ENCODE measurements at places on chromosomes 11 and 22.
A peak's percentile ranks its signal among the peaks of the same experiment; 100 is the strongest.

- H3K4me3 ChIP-seq: no peak overlapping the region
- H3K4me1 ChIP-seq: peaks cover 22% of the 10 kb centered on the region
- DNase-seq: peak; percentile 19
- no peaks in the 10 kb centered on the region for H3K27me3 ChIP-seq
- H3K27ac ChIP-seq: peak overlapping the region; percentile 48
- H3K36me3 ChIP-seq: no peaks in the 10 kb centered on the region
These were observed 43.4 kb upstream of the MICAL2 start for GRCh38 chr11:12066799-12067508.

DNA sequence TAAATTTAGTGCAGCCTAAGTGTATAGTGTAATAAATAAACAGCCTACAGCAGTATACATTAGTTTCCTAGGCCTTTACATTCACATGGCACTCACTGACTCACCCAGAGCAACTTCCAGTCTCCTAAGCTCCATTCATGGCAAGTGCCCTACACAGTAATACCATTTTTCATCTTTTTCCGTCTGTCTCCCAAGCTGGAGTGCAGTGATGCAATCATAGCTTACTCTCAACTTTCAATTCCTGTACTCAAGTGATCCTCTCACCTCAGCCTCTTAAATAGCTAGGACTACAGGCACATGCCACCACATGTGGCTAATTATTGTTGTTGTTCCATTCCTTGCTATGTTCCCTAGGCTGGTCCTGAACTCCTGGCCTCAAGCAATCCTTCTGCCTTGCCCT is 54.4 kb downstream of the FCHSD2 start:
- no peak overlapping the region for H3K4me3 ChIP-seq
- DNase-seq: no peak
- peaks cover 7% of the 10 kb centered on the region for H3K36me3 ChIP-seq
- no peaks in the 10 kb centered on the region for H3K27me3 ChIP-seq
- peaks cover 34% of the 10 kb centered on the region for H3K4me1 ChIP-seq
- H3K27ac ChIP-seq: peak overlapping the region; percentile 21

- H3K27me3 ChIP-seq: no peaks in the 10 kb centered on the region
- no peaks in the 10 kb centered on the region for H3K36me3 ChIP-seq
These were observed 243.8 kb downstream of the TMEM135 start for GRCh38 chr11:87281496-87281895.

DNA sequence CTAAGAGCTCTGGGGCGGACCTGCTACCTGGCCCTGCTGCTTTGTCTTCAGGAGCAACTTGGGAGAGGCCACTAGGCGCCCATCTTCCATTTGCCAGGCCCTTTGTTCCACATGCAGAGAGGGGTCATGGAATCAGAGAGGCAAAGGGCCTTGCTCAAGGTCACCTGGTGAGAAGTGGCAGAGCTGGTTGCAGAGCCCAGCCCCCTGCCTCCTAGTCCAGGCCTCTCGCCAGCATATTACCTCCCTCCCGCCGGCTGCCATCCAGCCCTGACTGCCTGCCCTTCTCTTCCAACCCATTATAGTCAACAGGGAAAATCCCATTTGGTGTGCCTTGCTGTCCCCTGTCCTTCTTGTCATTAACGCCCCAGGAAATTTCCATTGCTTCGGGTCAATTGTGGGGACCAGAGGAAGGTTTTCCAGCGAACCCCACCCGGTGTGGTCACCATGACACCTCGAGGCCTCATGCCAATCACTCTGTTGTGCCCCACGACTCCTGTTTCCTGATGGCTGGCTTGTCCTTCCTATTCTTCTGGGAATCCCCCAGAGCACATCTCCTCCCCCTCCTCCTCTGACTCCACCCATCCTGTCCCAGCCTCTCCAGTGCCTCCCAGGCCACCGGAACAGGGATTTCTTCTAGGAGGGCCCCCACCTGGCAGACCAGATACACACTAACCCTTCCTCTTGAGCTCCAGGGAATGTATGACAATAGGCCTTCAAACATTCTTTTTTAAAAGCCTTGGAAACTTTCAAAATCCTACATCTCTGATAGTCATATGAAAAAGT is 77.0 kb downstream of the NECTIN1 start:
- no peak for DNase-seq
- no peak overlapping the region for H3K4me3 ChIP-seq
- no peaks in the 10 kb centered on the region for H3K36me3 ChIP-seq
- no peaks in the 10 kb centered on the region for H3K4me1 ChIP-seq
- no peak overlapping the region for H3K27ac ChIP-seq

DNA sequence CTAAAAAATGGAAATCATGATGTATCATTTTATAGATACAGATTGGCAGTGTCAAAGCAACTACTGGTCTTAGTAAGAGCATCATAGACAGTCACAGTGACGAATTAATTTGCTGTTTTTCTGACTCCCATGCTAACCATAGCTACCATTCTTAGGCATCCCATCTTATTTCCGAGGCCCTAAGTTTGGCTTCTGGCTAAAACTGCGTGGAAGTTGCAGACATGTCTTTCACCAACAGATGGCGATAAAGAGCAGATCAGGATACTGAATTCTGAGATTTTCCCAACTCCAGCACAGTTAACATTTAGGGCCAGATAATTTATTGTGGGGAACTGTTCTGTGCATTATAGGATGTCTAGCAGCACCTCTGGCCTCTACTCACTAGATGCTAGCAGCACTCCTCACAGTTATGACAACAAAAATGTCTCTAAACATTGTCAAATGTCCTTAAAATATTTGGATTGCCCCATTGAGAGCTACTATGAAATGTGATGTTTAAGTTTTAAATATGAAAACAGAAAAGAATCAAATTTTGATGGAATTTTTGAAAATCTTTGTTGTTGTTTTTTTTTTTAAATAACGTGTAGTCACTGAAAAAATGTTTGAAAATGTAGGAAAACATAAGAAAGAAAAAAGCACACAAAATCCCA is 16.3 kb downstream of the OR2AG2 start:
- no peak overlapping the region for H3K27ac ChIP-seq
- DNase-seq: no peak
- H3K36me3 ChIP-seq: no peaks in the 10 kb centered on the region
- no peaks in the 10 kb centered on the region for H3K27me3 ChIP-seq
- no peak overlapping the region for H3K4me3 ChIP-seq

GRCh38 chr22:44647141-44647540 is 54.9 kb upstream of the PRR5 start:
- H3K36me3 ChIP-seq: no peaks in the 10 kb centered on the region
- no peaks in the 10 kb centered on the region for H3K27me3 ChIP-seq
- H3K27ac ChIP-seq: no peak overlapping the region
- H3K4me3 ChIP-seq: no peak overlapping the region

GRCh38 chr22:44423556-44424358 is 74.3 kb downstream of the RTL6 start:
- H3K27me3 ChIP-seq: peaks cover 7% of the 10 kb centered on the region
- H3K36me3 ChIP-seq: no peaks in the 10 kb centered on the region
- no peak overlapping the region for H3K4me3 ChIP-seq
- no peak overlapping the region for H3K27ac ChIP-seq
- no peaks in the 10 kb centered on the region for H3K4me1 ChIP-seq

- H3K27ac ChIP-seq: no peak overlapping the region
- DNase-seq: no peak
- peaks cover 18% of the 10 kb centered on the region for H3K27me3 ChIP-seq
- H3K4me3 ChIP-seq: no peak overlapping the region
These were observed 1.7 kb downstream of the SEZ6L start for GRCh38 chr22:26170795-26171580.

DNA sequence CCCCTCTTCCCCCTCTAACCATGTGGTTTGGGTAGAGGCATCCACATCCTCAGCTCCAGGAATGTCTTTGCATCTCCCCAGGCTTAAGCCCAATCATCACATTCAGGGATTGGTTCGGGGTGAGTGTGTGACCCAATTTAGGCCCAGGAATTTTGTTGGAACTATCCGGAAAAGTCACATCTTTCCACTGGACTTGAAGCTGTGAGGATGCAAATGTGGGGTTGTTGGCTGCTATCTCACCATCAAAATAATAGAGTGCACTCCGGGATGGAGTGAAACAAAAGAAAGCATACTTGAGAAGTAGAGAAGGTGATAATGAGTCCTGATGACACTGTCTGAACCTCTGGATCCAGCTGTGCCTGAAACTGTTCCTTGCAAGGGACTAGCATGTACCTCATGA is 33.8 kb upstream of the OLFML1 start:
- peaks cover 2% of the 10 kb centered on the region for H3K27me3 ChIP-seq
- H3K27ac ChIP-seq: no peak overlapping the region
- no peaks in the 10 kb centered on the region for H3K4me1 ChIP-seq
- H3K36me3 ChIP-seq: no peaks in the 10 kb centered on the region
- no peak overlapping the region for H3K4me3 ChIP-seq

- no peaks in the 10 kb centered on the region for H3K36me3 ChIP-seq
- no peaks in the 10 kb centered on the region for H3K27me3 ChIP-seq
- no peak overlapping the region for H3K4me3 ChIP-seq
- no peak overlapping the region for H3K27ac ChIP-seq
- H3K4me1 ChIP-seq: no peaks in the 10 kb centered on the region
- DNase-seq: no peak
These were observed 180.2 kb downstream of the PGR start for GRCh38 chr11:100949443-100949842.

- H3K27ac ChIP-seq: no peak overlapping the region
- H3K4me1 ChIP-seq: no peaks in the 10 kb centered on the region
- no peaks in the 10 kb centered on the region for H3K36me3 ChIP-seq
- DNase-seq: no peak
These were observed 95.1 kb downstream of the PIWIL4 start for GRCh38 chr11:94662065-94662779.

- no peak overlapping the region for H3K27ac ChIP-seq
- H3K27me3 ChIP-seq: no peaks in the 10 kb centered on the region
- DNase-seq: no peak
- no peaks in the 10 kb centered on the region for H3K36me3 ChIP-seq
These were observed 44.8 kb downstream of the GAS2 start for GRCh38 chr11:22711071-22711770.

DNA sequence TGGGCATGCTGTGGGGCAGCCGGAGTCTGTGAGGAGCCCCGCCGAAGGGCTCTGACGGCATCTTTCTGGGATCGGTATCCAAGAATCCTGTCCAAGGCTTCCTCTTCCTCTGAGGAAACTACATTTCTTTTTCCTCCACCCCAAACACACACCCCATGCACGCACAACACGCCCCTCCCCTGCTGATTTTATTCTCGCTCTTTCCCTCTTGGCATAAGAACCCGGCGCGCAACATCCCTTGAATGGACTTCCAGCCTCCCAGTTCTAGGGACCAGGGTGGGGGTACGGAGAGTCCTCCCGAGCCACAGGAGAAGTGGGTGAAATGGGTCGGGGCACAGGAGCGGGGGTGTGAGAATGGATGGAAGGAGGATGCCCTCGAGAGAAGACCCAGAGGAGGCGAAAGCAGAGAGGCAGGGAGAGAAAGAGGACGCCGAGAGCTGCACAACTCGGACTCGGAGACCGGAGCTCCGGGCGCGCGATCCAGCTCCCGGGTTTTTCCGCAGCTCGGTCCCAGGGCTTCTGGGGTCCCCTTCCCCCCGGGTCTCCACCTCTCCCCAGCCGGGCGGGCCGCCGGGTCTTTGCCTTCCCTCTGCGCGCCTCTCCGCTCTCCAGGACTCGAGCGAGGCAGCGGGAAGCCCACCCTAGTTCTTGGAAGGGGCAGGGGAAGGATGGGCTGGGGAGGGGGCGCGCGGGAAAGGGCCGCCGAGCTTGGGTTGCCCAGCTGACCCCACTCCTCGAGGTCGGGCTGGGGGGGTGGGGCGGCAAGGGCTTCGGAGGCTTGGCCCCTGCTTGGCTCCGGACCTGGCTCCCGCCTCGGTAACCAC is 1.5 kb upstream of the LARGE1 start:
- peak overlapping the region; percentile 54 for H3K4me3 ChIP-seq
- H3K4me1 ChIP-seq: peaks cover 7% of the 10 kb centered on the region

- no peak for DNase-seq
- H3K27me3 ChIP-seq: no peaks in the 10 kb centered on the region
These were observed 2.9 kb downstream of the POU2AF3 start for GRCh38 chr11:111301004-111301841.

DNA sequence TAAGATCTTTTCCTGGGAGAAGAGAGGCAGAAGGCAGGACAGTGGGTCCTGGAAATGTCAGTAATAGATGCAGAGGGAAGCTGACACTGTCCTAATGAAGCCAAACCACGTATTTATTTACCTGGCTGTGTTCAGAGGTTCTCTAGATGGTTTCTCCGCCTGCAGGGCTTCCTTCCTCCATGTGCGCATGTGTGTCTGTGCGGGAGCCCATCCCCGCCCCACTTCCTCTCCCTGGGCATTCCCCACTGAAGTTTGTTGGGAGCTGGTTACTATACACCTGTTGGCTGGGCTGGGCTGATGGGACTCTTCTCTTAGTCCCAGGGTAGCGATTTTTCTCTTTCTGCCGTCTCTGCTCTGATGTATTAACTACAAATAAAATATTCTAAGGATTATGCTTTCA is 204.9 kb upstream of the TBCEL start:
- no peak overlapping the region for H3K27ac ChIP-seq
- no peaks in the 10 kb centered on the region for H3K27me3 ChIP-seq
- no peaks in the 10 kb centered on the region for H3K4me1 ChIP-seq
- DNase-seq: no peak
- no peak overlapping the region for H3K4me3 ChIP-seq

GRCh38 chr11:20031155-20032001 is 128.9 kb downstream of the DBX1 start:
- no peaks in the 10 kb centered on the region for H3K27me3 ChIP-seq
- peaks cover 7% of the 10 kb centered on the region for H3K36me3 ChIP-seq
- H3K4me3 ChIP-seq: no peak overlapping the region
- no peaks in the 10 kb centered on the region for H3K4me1 ChIP-seq
- no peak for DNase-seq
- H3K27ac ChIP-seq: no peak overlapping the region

GRCh38 chr11:74133436-74133835 is 37.4 kb downstream of the C2CD3 start:
- DNase-seq: no peak
- H3K27me3 ChIP-seq: no peaks in the 10 kb centered on the region
- no peaks in the 10 kb centered on the region for H3K36me3 ChIP-seq

GRCh38 chr11:85772695-85773094 is 38.2 kb downstream of the SYTL2 start:
- no peak overlapping the region for H3K4me3 ChIP-seq
- H3K27me3 ChIP-seq: no peaks in the 10 kb centered on the region
- H3K27ac ChIP-seq: peak overlapping the region; percentile 40
- peak; percentile 35 for DNase-seq
- H3K4me1 ChIP-seq: no peaks in the 10 kb centered on the region

- H3K27ac ChIP-seq: no peak overlapping the region
- H3K4me3 ChIP-seq: no peak overlapping the region
- peaks cover 100% of the 10 kb centered on the region for H3K36me3 ChIP-seq
- H3K27me3 ChIP-seq: no peaks in the 10 kb centered on the region
- no peaks in the 10 kb centered on the region for H3K4me1 ChIP-seq
These were observed 11.7 kb downstream of the ZNF195 start for GRCh38 chr11:3367221-3367620.
